GM06990 (cell line): ENCODE measurements at places on chromosomes 16 and 17.

- DNase-seq = no peak
These were observed 87.1 kb downstream of the KCNJ12 start for GRCh38 chr17:21463204-21463661.

DNA sequence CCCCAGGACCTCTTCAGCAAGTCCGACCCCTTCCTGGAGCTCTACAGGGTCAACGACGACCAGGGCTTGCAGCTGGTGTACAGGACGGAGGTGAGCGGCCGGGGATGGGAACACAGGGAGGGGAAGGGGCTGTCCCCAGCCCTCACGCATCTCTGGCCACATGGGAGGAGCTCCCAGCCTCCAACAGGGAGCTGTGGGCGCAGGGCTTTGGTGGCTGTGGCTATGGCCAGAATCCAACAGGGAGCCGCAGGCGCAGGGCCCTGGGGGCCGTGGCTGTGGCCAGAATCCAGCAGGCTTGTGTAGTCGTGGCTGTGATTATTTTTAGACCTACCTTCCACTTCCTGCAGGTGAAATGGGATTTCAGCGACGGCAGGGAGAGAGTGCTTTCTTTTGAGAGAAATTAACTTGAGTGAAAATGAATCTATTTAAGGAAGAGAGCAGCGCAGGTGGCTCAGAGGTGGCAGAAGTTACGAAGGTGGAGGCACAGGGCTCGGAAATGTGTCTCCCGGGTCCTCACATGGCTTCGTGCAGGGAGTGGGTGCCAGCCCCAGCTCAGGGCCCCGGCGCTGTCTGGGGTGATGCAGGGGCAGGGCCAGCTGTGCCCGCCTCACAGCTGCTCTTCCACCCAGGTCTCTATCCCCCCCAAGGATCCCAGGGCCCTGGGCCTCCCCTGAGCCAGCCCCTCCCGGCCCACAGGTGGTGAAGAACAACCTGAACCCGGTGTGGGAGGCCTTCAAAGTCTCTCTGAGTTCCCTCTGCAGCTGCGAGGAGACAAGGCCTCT lies 9.4 kb downstream of the CPNE7 start:
- DNase-seq = no peak

GRCh38 chr17:40316571-40317344 lies 7.8 kb downstream of the RARA start:
- DNase-seq = no peak

- peak; percentile 59 for DNase-seq
These were observed 10.6 kb upstream of the CETP start for GRCh38 chr16:56950881-56951771.

DNA sequence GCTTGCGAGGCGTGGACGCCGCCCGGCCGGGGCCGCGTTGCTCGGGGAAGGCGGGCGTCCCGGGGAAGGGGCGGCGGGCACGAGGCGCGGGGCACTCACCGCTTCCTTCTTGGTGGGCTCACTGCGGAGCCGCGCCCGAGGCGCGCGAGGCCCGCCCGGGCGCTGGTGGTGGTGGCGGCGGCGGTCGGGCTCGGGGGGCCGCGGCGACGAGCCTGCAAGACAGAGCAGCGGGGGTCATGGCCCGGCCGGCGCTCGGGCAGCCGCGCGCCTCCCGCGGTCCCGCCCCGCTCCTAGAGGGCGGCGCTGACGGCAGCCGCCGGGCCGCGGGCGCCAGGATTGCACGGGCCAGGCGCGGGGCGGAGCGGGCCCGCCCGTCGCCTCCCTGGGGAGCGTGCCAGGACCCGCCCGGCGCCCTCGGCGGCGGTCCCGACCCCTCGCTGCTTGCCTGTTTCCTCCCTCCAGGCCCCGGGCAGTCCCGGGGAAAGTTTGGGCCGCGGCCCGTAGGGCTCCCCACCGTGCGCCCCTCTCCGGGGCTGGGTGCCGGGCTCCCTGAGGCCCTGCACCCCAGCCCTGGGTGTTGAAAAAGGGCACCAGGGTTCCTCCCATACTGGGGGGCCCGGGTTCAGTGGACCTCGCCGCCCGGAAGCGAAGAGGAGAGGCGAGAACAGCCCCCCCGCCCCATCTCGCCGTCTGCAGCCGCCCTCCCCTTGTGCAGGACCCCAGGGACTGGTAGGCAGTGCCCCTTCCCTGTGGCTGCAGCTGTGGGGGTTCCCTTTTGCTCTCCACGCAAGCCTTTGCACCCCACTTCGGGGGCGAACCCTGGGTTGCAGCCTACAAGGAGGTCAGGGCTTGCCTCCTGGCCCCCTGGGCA lies at the start of gene C16orf74:
C16orf74 (minus strand) TSS at position 270 of the 871 bp plus-strand sequence. CDS start 15,879 bp downstream, outside the sequence.
- peak; percentile 68 for DNase-seq

GRCh38 chr17:71825687-71826086 lies 295.1 kb upstream of the SOX9 start:
- no peak for DNase-seq

DNA sequence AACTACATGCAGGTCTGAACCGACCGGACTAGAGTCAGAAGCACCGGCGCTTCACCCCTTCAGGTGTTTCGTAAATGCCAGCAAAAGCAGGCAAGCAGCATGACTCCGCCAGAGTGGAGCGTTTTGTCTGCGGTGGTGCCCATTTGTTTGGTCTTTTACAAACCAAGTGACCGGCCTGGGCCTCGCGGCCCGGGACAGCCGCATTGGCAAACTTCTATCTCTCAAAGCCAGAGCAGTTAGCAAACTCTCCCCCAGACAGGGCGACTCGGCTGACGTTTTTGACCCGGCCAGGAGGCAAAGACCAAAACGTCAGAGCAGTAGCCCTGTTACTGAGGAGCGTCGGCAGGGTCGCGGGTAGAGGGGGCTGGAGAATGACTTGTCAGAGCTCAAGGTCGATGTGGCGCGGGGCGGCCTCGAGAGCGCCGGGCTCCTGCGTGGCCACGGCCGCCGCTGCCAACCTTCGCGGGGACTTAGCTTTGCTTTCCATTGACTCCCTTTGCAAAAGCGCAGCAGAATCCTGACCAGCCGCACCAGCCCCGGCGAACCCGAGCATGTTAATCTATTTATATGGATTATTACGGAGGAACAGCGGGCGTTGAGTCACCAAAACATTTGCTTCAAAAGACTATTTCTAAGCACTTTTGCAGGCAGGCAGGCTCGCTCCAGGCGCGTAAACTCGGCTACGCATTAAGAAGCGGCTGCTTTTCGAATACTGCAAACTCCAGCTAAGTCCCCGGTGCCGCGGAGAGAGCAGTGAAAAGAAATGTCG lies 763 bp upstream of the SOX9 start:
- DNase-seq = peak; percentile 58

- no peak for DNase-seq
These were observed 25.5 kb upstream of the MYO15B start for GRCh38 chr17:75561927-75562603.

- no peak for DNase-seq
These were observed 3.0 kb downstream of the HOXB6 start for GRCh38 chr17:48601539-48602425.

DNA sequence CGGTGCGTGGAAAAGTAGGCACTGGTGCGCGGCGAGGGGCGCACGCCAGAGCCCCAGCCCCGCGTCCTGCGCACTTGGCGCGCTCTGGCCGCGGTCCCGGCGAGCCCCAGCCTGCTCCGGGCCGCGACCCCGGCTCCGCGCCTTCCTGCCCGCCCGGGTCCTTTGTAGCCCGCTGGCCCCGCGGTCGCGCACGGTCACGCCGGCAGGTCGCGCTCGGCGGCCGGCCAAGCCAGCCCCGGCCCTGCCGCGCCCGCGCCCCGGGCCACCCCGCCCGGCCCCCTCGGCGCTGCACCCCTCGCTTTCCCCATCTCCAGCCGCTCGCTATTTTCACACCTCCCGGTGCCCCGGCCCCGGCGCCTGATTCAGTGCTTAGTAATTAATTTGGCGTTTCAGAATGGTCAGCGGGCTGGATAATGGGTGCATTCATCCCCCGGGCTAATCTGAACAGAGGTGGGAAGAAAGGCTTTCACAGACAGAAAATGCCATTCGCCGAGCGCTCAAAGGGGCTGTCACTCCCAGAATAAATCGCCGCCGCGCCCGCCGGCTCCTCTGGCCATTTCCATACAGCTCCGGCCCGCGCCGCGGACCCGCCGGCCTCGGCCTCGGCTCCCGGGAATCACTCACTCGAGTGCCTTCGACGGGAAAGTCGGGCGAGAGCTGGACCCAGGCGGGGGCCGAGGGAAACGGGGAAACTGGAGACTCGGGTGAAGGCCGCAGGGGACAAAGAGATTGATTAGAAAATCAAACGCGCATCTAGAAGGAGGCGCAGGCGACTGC lies 17.8 kb upstream of the NTN1 start:
- DNase-seq = no peak

DNA sequence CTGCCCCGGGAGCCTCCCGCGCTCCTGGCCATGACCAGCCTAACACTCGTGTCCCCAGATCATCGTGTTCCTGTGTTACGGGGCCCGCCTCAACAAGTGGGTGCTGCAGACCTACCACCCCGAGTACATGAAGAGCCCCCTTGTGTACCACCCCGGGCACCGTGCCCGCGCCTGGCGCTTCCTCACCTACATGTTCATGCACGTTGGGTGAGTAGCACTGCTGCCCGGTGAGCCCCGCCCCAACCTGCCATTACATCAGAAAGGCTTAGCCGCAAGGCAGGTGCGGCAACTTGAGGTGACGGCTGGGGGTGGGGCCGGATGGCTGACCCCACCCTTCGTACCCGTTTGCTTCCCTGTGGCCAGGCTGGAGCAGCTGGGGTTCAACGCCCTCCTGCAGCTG lies 1.4 kb downstream of the RHBDL1 start:
- no peak for DNase-seq

DNA sequence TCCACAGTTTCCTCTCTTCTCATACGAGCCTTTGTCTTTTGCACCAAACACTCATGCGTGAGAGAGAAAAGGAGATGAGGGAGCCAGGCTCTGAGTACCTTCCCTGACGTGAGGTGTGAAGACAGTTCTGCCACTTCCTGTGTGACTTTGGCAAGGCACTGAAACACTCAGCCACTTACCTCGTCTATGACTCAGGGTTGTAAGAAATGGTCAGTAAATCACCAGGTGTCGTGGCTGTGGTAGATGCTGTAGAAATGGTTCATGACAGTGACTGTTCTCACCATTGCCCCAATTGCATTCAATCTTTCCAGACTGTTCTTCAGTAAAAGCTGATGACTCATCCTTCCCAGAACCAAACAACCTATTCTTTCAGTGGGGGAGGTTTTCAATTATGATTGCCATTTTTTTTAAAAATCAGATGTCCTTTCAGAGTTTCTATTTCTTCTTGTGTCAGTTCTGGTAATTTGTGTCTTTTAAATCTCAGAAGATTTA lies 49.2 kb upstream of the CBFA2T3 start:
- DNase-seq = peak; percentile 59

GRCh38 chr16:47888142-47888541 lies 267.7 kb downstream of the ABCC12 start:
- no peak for DNase-seq

DNA sequence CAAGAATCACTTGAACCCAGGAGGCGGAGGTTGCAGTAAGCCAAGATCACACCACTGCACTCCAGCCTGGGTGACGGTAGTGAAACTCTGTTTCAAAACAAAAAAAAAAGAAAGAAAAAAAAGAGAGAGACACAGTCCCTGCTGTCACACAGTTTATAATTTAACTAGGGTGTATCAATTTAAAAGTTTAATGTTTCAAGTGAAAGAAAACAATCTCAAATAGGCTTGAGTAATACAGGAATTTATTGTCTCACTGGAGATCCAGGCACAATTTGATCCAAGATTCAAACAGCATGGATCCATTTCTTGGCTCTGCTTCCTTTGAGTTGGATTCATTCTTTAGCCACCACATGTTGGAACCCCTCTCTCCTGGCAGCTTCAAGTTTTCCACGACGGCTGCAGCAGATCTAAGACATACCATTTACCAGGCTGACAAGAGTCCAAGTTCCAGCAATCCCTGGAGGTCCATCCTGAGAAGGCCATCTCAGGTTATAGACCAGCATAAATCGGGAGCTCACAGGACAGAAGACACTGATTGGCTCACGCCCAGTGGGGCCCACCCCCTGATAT lies 97.5 kb downstream of the YPEL2 start:
- no peak for DNase-seq

DNA sequence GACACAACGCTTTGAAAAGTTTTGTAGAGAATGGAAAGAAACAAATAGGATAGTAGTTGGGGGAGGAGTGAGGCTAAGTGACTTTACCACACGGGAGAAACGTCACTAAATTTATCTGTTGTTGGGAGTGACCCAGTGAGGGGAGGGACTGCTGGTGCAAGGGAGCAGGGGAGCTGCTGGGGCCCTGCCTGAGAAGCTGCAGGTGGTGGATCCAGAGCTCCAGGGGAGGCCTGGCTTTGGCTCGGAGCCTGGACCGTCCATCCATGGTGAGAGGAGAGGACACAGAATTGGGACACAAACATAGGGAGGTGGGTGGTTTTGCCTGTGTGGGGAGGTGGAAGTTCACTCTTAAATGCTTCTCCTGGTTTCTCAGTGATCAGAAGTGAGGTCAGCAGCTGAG lies 107.6 kb downstream of the GOSR1 start:
- no peak for DNase-seq

DNA sequence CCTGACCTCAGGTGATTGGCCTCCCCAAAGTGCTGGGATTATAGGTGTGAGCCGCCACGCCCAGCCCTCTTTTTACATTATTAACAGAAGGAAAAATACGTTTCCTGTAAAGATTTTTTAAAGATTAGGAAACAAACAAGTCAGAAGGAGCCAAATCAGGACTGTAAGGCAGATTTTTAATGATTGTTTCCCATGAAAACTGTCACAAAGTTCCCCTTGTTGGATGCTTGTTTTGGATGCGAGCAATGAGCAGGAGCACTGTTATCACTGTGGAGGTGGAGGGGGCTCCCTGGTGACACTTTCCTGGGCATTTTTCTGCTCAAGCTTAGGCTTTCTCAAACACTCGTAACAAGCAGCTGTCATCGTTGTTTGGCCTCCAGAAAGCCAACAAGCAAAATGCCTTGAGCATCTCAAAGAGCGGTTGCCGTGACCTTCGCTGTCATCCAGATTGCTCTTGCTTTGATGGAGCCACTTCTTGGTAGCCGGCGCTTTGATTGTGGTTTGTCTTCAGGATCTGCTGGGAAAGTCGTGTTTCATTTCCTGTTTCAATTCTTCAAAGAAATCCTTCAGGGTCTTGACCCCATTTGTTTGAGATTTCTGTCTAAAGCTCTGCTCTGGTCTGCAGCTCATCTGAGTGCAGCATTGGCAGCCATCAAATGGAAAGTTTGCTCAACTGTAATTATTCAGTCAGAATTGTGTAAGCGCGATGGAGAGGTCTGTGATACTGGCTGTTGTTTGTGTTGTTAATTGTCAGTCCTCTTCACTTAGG lies 128.7 kb downstream of the RPTOR start:
- DNase-seq = no peak

- no peak for DNase-seq
These were observed 9.5 kb upstream of the IGFBP4 start for GRCh38 chr17:40433551-40434415.

GRCh38 chr16:80377096-80377956 lies 163.5 kb upstream of the DYNLRB2 start:
- no peak for DNase-seq

- DNase-seq = no peak
These were observed 1062.7 kb upstream of the EEF2KMT start for GRCh38 chr16:6160303-6160702.
